ENCODE measurements at places on chromosomes 13 and 19. TPM values are rescaled to one million over a fixed set of nuclear protein-coding genes. Genes with fewer than 3 reads are reported as not detected.

- DNase-seq: peak; percentile 91
Observed at GRCh38 chr13:28392428-28392827, 102.5 kb downstream of the FLT1 start.

DNA sequence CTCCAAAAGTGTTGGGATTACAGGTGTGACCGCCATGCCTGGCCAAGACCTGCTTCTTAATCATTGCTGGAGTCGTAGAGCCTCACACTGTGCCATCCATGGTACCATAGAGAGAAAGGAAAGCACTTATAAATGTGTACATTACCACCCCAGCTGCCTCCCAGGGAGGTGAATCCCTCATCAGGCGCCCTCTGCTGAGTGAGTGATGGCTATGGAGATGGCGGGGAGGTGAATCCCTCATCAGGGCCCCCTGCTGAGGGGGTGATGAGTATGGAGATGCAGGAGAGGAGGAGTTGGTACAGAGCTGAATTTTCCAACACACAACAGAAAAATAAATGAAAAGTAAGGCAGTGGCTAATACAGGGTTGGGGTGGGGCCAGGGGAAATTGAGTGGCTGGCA is 263.4 kb downstream of the UQCRFS1 start:
- DNase-seq: no peak

The ZNF626 gene
- 7.7 TPM for total RNA-seq

- no peak for DNase-seq
Observed at GRCh38 chr13:60120617-60121336, 43.0 kb downstream of the DIAPH3 start.

The DOCK6 gene
- 353 TPM for total RNA-seq

DNA sequence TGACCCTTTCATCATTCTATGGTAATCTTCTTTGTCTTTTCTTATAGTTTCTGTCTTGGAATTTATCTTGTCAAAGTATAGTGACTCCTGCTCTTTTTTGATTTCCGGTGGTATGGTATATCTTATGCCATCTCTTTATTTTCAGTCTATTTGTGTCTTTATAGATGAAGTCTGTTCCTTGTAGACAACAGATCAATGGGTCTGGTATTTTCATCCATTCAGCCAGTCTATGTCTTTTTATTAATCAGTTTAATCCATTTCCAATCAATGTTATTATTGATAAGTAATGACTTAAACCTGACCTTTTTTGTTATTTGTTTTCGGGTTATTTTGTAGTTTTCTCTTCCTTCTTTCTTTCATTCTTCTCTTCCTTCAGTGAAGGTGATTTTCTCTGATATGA is 495.9 kb upstream of the PCDH9 start:
- no peak for DNase-seq

- DNase-seq: no peak
Observed at GRCh38 chr13:25059958-25060357, 36.0 kb upstream of the PABPC3 start.

GRCh38 chr19:56823417-56823816 is 17.1 kb downstream of the PEG3 start:
- DNase-seq: no peak

- DNase-seq: no peak
Observed at GRCh38 chr19:46431824-46432223, 3.1 kb upstream of the PNMA8C start.

DNA sequence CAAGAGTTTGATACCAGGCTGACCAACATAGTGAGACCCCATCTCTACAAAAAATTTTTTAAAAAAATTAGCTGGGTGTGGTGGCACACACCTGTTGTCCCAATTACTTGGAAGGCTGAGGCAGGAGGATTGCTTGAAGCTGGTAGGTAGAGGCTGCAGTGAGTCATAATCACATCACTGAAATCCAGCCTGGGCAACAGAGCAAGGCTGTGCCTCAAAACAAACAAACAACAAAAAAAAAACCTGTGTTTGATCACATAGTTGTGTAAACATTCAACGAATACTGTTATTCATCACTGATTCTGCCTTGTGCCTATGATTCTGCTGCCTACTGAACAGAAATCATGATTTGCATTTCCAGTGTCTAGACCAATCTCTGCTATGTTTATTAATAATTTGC is 134.0 kb downstream of the TBC1D4 start:
- no peak for DNase-seq

DNA sequence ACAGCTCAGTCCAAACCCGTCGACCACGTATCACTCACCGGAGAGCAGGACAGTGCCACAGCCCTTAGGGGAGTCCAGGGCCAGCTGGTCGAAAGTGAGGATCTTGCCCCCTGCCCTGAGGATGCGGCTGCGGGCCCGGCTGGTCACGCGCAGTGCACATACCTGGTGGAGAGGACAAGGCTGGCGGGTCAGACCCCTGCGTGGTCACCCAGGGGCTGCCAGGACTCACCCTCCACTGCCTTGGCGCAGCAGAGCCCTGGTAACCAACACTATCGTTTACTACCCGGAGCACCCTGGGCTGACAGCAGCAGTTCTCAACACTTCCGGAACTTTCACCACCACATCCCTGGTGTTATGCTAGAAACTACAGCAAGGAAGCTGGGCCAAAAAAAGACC is 1.2 kb upstream of the FAM83E start:
- no peak for DNase-seq

The R3HDM4 gene
- total RNA-seq: 49.6 TPM

- DNase-seq: no peak
Observed at GRCh38 chr19:36436531-36436930, 18.1 kb upstream of the ZFP82 start.

- DNase-seq: no peak
Observed at GRCh38 chr19:49335071-49335783, at the start of gene CD37. TSS of gene CD37 (plus strand) at chr19:49335406. CDS start at chr19:49335541, 135 bp downstream.

DNA sequence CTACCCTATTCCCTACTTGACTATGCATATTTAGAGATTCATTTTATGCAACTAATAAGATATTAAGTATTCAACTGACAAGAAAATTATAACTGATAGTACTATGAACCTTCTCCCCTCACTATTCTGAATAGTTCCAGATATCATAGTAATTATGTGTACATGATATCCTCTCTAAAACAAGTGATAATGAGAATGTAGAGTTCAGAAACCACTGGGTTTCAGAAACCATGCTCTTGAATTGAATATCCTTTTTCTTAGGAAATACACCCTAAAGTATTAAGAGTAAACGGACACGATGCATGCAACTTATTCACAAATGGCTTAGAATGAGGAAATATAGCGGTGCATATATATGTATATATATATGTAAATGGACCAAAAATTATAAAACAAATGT is 160.9 kb downstream of the TBC1D4 start:
- no peak for DNase-seq

The ZNF793 gene
- total RNA-seq: 3.8 TPM

DNA sequence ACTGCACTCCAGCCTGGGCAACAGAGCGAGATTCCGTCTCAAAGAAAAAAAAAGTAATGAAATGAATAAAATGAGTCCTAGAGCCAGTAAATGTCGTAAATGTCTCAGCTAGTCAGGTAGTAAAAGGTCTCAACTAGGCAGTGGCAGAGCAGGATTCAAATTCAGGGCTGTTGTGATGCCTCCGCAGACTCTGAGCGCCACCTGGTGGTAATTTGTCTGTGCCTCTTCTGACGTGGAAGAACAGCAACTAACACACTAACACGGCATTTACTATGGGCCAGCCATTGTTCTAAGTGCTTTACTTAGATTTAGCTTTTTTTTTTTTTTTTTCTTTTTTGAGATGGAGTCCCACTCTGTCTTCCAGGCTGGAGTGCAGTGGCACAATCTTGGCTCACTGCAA is 30.2 kb downstream of the CYP2F1 start:
- peak; percentile 79 for DNase-seq

GRCh38 chr13:36915896-36916640 is 4.0 kb downstream of the SMAD9 start:
- no peak for DNase-seq
